NCI-H187 treated with DMSO at 0.1 percent for 48 hours (cell line): ENCODE measurements at places on chromosomes 3 and 15.

- no peak for DNase-seq
Observed at GRCh38 chr15:93189561-93189960, 100.5 kb upstream of the RGMA start.

- no peak for DNase-seq
Observed at GRCh38 chr15:74316141-74316540, 51.3 kb downstream of the CYP11A1 start.

- DNase-seq = no peak
Observed at GRCh38 chr15:51322621-51323296, 15.6 kb downstream of the CYP19A1 start.

- no peak for DNase-seq
Observed at GRCh38 chr15:67685008-67685599, 140.2 kb upstream of the SKOR1 start.

GRCh38 chr3:124873226-124873625, 13.9 kb downstream of the ITGB5 start:
- no peak for DNase-seq

GRCh38 chr3:143244516-143245063, 125.0 kb downstream of the CHST2 start:
- no peak for DNase-seq

DNA sequence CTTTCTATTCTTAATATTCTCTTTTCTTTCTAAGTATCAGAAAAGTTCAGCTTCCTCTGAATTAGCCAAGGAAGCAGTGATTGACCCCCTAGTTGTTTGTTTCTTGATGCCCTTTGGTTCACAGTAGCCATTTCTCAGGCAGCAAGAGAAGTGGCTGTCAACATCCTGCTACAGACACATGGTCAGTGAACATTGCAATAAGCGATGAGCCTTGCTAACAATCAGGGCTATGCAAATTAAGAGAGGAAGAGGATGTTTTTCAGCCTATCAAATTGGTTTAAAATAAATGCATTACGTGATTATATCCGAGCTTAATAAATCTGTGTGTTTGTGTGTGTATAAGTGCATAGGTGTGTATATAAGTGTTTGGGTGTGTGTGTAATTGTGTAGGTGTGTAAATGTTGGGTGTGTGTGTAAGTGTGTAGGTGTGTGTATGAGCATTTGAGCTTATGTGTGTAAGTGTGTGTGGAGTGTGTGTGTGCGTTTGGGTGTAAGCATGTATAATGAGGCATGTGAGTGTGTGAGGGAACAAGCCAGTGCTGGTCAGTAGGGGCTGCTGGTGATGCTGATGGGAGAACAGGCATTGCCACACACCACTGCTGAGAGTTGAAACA, 78.1 kb upstream of the XCR1 start:
- DNase-seq = no peak

DNA sequence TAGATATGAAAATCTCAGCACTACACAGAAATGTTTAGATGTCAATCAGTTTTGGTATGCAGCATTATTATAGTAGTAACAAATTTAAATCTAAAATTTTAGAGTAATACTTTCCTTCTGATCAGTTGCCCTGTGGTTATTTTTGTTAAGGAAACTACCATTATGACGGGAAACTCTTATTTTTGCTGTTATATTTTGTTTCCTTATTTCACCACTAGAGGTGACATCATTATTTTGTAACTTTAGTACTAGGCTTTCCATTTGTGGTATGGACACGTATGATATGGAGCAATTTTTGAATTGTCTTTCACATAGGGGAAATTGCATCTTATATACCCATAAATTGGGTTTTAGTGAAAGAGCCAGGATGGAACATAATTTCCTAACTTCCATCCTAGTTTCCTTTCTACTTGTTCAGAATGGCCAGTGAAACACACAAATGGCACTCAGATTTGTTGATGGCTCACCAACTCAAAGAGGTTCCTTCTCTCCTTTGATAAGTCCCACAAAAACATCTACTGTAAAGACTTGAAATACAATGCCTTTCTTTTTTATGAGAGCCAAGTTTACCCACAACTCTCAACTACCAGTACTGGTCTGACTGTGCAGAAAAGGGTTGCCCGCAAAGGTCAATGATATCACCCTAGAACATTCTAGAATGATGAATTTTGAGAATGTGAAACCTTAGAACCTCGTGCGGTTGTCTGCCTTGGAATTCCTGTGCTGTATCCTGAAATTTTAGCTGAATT, 19.4 kb upstream of the PPP4R2 start:
- no peak for DNase-seq
